ENCODE measurements at places on chromosomes 7 and 10.
A peak's percentile ranks its signal among the peaks of the same experiment; 100 is the strongest.

DNA sequence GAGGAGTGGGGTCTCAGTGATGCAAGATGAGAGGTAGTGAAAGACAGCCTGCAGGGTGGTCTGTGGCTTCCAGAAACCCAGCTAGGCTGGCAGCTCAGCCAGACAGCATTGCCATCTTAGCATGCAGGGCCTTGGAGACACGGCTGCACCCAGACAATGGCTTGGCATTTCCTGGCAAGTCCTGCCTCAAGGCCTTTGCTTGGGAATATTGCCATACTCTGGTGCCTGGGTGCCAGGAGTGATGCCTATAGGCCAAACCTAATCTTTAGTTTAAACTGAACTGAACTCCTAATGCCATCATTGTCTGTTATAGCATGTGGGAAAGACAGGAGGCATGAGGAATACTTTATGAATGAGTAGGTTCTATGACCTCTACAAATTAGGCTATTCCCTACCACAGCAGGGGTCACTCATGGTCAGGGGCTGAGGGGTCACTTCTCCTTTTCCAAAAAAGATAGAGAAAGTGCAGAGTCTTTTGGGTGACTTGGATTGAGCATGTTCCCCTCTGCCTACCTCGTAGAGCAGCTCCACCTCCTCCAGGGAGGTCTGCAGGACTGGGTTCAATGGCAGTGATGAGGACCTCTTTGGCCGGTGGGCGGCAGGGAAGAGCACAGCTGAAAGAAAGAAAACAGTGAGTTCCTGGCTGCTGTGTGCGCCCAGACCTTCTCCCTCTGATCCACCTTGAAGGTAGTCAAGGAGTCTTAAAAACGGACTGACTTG lies 8.8 kb upstream of the SLC13A4 start:
- DNase-seq, result no peak

- DNase-seq, result no peak
Measured at GRCh38 chr7:105304040-105304895, 84.5 kb downstream of the SRPK2 start.

DNA sequence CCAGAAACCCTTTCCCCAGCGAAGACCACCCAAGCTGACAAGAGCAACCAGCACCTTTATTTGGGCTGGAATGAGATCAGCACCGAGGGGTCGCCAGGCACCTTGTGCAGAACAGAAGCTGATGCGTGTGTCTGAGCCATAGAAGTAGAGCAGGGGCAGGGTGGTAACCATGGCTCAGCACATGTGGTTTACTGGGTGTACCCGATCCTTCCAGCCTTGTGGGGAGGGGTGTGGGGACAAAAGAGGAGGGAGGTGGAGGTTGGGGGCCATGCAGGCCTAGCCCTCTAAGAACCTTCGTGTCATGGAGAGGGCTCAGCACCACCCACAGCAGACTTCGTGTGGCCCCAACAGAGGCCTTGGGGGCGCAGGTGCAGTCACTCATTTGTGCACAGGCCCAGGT lies 84.0 kb upstream of the GTF2I start:
- no peak for DNase-seq

DNA sequence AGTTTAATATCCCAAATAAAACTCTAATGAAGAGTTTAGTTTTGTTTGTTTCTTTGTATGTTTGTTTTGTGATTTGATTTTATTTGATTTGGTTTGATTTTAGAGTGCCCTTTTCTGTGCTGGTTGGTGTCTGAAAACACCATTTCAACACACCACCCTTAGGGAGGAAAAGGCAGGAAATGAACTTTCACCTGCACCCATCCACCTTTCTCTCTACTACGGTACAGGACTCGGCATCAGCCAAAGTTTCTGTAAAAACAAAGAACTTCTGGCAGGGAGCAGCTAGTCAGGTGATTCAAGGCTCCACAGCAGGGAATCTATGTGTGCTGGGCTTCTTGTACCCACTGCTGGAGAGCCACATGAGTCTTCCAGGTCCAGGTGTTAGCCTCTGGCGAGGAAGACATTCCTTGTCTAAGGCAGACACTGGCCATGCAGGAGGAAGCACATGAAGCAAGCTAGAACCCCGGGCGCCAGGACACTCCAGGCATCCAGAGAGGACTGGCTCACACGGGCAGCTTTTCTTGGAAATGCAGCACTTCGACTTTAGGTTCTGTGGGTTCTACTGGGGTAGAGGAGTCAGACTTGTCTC lies 22.1 kb upstream of the STK17A start:
- DNase-seq, result no peak

GRCh38 chr10:43808136-43808535 lies 159.5 kb upstream of the ZNF32 start:
- no peak for DNase-seq

- no peak for DNase-seq
Measured at GRCh38 chr7:31445686-31446355, 68.1 kb upstream of the ITPRID1 start.

DNA sequence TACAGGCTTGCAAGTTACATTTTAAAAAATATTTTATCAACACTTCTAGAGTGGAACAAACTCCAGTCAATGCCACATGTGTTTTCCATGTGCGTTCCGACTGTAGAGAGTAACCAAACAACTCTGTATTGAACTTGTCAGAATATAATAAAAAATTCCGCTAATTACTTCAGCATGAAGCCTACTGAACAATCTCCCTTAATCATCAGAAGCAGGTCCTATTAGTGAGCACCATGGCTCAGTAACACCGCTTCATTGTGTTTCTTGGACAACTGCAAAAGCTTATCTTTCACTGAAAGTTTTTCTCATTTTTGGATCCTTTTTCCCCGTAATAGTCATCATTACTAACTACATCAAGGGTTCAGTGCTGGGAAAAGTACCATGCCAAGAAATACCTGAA lies 117.0 kb downstream of the MKX start:
- DNase-seq, result no peak

DNA sequence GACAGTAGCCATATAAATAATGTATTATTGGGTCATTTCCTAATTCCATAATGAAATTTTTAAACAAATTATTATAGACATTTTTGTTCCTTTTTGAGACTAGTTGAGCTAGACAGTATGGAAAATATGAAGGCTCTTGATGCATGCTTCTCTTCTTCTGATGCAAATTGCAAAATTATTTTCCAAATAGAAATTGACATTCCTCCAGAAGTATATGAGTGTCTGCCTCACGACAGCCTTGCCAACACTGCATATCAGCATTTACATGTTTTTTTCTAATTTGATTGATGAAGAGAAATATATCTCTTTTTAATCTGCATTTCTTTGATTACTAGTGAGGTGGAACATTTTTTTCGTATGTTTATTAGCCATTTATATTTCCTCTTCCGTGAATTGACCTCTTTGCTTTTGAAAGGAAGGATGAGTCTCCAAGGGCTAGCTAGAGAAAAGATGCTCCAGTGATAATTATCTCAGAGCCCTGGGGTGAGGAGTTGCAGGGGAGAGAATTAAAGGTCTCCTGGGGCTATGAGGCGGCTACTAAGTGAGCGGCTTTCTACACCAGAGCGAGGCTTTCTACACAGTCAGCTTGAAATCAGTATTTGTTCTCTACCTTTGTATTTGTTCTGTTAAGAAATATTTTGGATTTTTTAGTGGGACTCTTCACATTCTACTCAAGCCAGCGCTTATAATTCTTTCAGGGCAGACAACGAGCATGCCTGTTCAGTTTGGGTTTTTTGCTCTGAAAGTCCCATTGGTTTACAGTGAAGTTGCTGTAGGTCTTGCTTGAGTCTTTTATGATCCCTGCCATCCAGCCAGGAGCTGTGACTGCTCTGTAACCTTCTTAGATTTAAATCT lies 712.2 kb upstream of the GALNT17 start:
- DNase-seq, result no peak

DNA sequence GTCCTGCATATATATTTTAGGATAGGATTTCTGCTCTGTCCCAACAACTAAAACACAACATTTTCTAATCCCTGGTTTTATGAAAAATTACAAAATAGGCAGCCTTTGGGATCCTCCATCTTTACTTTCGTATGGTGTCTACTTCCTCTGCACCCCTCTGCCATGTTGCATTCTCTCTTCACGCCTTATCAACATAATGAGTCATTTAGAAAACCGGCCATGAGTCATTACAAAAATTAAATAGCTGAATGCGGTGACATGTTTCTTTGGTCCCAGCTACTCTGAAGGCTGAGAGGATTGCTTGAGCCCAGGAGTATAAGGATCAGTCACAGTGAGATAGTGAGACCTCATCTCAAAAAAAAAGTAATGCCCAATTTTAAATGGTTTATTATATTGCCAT lies 148.1 kb upstream of the CELF2 start:
- no peak for DNase-seq

- no peak for DNase-seq
Measured at GRCh38 chr10:37860494-37861190, 3.2 kb upstream of the ZNF248 start.

DNA sequence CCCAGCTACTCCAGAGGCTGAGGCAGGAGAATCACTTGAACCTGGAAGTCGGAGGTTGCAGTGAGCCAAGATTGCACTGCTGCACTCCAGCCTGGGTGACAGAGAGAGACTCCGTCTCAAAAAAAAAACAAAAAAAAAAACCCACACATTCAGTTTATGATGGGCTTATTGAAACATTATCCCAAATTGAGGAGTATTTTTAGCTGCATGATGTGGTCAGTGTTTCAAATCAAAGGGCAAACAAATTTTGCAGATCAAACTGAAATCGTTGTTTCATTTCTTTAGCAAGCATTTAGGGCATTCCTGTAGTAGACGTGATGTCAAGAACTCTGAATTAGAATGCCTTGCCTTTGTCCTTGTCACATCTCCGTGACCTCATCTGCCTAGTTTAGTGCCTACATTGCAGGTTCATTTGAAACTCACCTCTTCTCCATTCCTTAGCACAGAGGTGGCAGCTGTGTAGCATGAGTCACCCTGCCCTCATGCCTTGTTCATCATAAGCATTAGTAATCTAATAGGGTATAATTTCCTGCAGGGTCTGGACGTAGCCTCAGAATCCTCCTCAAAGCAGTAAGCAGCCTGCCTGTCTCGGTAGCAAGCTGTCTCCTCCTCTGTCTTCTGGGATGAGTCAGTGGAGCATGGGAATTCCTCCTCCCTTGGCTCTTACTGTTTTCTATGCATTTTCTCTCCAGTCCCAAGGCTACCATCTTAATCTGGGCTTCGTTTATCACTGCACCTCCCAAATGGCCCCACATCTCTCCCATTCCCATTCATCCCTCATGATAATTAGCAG lies 73.8 kb downstream of the CUL1 start:
- DNase-seq, result no peak

DNA sequence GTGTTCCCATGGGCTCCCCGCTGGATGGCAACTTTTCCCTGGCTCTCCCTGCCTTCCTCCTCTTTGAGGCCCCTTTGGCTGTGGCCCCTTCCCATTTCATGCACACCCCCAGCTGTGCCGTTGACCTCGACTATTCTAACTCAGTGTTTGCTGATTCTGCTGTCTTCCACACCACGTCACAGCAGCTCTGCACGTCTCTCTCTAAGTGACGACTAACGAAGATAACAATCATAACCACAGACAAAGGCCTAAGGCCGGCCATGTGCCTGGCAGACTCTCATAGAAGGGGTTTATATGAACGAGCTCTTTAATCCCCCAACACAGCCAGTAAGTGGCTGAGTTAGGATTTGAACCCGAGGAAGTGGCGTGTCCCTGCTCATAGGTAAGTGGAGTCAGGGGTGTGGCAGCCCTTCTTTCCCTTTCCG lies 151.5 kb upstream of the SHH start:
- DNase-seq, result no peak

GRCh38 chr7:24755541-24756407 lies 1.5 kb downstream of the GSDME start:
- no peak for DNase-seq

- peak; percentile 78 for DNase-seq
Measured at GRCh38 chr10:86389441-86390193, 23.0 kb upstream of the GRID1 start.

- no peak for DNase-seq
Measured at GRCh38 chr10:124646483-124647352, 97.5 kb downstream of the FAM53B start.

GRCh38 chr10:733086-733485 lies 43.6 kb upstream of the DIP2C start:
- no peak for DNase-seq

- no peak for DNase-seq
Measured at GRCh38 chr7:155223503-155223902, 74.2 kb upstream of the INSIG1 start.

Measured in kidney (tissue), 22 donors.